ENCODE measurements at places on chromosomes 16 and 17. TPM values are rescaled to one million over a fixed set of nuclear protein-coding genes. Genes with fewer than 3 reads are reported as not detected.

Gene ADAP2
- 1.1 TPM for total RNA-seq

Gene MYH3
- total RNA-seq, result 0.78 TPM

Gene LRRC37A2
- total RNA-seq, result 3.4 TPM

GRCh38 chr16:65547772-65548446 is 426.0 kb upstream of the CDH11 start:
- DNase-seq, result no peak

DNA sequence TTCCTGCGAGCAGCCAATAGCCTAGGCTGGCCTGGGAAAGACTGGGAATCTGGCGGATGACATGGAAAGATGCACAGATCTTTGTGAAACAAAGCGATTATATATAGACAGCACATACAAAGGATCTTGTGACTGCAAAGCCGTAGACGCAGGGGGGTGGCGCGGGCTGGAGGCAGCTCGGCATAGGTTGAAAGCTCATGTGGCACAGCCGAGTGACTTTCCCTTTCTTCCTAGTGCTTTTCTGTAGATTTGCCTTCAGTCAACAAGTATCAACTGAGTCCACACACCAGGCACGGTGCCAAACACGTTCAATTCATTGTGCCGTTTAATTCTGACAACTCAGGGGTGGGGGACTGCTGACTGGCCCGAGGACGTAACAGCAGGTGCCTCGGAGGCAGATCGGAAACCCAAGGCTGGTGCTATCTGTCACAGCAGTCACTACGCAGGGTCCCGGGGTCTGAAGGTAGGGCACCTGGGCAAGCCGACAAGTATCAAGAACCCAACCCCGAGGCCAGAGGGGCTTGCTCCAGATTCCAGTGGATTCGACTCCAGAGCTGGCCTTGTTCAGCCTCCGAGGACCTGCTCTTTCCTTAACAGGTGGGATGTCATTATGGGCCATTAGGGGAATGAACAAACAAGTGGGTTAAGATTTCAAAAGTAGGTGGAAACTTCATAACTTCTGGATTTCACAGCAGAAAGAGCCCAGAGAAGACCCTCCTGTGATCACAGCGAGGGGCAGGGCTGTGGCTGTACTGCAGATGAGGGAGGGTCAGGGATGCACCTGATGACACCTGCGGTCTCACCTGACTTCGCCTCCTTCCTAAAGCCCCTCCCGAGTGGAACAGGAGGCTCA is 5.9 kb downstream of the PAM16 start:
- DNase-seq, result no peak

DNA sequence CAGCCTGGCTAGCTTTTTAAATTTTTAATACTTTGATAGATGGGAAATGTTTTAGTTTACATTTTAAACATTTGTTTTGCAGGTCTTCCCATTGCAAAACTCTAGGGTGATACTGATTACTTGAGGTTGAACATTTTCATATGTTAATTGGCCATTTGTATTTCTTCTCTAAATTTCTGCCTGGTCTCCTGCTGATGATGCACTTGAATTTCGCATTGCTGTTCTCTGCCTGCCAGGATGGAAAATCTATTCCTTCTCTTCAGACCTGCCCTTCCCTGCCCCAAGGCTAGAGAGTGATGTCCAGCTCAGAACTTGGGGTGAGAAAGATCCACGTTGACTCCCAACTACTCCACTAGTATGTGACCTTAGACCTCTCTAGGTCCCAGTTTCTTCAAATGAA is 134.7 kb downstream of the PITPNC1 start:
- DNase-seq, result no peak

GRCh38 chr17:44955674-44956425 is 8.3 kb upstream of the KIF18B start:
- no peak for DNase-seq

DNA sequence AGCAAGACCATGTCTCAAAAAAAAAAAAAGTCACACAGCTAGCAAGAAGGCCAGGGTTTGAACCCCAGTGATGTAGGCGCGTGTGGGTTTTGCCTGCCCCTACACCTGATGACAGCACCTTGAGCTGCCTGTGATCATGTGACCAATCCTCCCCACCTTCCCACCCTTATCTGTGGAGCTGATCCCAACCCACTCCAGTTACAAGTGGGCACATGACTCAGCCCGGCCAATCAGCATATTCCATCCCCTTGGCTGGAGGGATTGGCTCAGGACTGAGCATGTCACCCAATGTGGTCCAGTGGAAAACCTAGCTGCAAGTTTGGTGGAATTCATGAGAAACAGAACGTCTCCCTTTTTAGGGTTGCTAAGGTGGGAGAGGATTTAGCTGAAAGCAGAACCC is 6.6 kb downstream of the TMEM114 start:
- no peak for DNase-seq

DNA sequence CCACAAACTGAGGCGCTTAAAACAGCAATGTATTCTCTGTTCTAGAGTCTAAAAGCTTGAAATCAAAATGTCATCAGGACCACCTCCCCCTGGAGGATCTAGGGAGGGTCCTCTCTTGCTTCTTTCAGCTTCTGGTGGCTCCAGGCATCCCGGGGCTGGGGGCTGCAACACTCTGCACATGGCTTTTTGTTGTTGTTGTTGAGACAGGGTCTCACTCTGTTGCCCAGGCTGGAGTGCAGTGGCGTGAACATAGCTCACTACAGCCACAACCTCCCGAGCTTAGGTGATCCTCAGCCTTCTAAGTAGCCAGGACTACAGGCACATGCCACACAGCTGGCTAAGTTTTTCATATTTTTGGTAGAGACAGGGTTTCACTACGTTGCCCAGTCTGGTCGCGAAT is 37.0 kb upstream of the SNN start:
- DNase-seq, result no peak

DNA sequence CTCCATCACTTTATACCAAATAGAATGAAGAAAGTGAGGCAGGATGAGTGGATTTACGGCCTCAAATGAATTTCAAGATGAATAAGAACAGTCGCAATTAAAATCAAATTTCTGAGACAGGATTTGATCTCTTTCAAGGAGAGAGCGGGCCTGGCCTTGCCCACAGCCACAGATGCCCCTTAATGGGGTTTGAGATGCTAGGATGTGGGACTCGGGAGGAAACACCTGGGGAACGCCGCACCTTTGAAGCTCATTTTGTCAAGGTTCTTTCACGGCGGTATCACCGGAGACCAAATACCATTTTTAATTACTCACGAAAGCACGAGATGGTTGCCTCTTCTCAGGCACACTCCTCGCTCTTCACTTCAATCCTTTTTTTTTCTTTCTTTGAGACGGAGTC is 178.1 kb upstream of the SDK2 start:
- no peak for DNase-seq

DNA sequence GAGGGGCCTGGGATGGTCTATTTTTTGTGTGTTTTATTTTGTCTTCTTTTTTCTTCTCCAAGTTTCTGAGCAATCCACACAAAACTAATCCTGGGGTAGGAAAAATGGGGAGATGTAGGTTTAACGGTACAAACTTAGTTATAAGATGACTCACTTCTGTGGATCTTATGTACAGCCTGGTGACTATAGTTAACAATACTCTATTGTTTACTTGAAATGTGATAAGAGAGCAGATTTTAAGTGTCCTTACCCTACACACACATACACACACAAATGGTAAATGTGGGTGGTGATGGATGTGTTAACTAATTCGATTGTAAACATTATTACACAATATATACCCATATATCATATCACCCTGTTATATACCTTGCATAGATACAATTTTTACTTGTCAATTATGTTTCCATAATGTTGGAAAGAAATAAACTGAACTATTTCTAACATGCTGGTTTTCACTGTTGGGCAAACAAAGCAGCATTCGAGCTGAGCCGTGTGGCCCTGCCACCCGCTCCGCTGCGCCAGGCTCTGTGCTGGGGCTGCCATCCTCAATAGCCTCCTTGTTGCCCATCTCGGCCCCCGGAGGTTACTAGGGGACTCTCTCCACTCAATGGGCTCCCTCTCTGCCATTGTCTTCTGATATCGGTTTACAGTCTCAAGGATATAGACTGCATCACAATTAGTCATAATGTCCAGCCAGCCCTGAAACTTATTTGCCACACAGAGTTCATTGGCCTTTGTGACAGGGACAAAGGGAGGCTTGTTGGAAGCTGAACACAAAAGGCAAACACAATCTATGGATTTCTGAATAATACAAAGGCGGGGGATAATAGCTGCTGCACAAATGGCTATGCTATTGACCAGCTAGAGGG is 380.3 kb upstream of the MAF start:
- no peak for DNase-seq

All from endothelial cell of umbilical vein (primary cell).